A549 treated with dexamethasone at 1 μM for 4 hours (cell line): ENCODE measurements at places on chromosomes 13 and 19. TPM values are rescaled to one million over a fixed set of nuclear protein-coding genes. Genes with fewer than 3 reads are reported as not detected.

MEIOSIN gene
- 0.02 to 0.09 TPM (median 0.05 TPM) in 5 replicates for total RNA-seq

ZNF177 gene
- total RNA-seq = 0.49 to 0.66 TPM (median 0.61 TPM) in 5 replicates

ZNF506 gene
- 0.12 to 0.27 TPM (median 0.21 TPM) in 5 replicates for total RNA-seq

SLAIN1 gene
- 0.39 to 0.71 TPM (median 0.57 TPM) in 5 replicates for total RNA-seq

PRSS57 gene
- total RNA-seq = 0.14 TPM in 1 of 5 replicates, not detected in the others

LGI4 gene
- 0.15 to 0.45 TPM (median 0.22 TPM) in 5 replicates for total RNA-seq

DLL3 gene
- 7.2 to 9.6 TPM (median 9.0 TPM) in 5 replicates for total RNA-seq

ELSPBP1 gene
- total RNA-seq = not detected in 5 replicates

ACTMAP gene
- total RNA-seq = 15.5 to 21.3 TPM (median 19.0 TPM) in 5 replicates

KLK4 gene
- total RNA-seq = 0.11 to 0.13 TPM in 2 of 5 replicates, not detected in the others

SLC17A7 gene
- 0.23 to 0.76 TPM (median 0.57 TPM) in 5 replicates for total RNA-seq

DZIP1 gene
- 10.8 to 14.9 TPM (median 13.0 TPM) in 5 replicates for total RNA-seq

SIGLEC12 gene
- total RNA-seq = not detected in 5 replicates

C13orf46 gene
- total RNA-seq = 0.10 to 0.26 TPM (median 0.19 TPM) in 5 replicates

CCDC70 gene
- total RNA-seq = not detected in 5 replicates

PRR36 gene
- 0.30 to 0.51 TPM (median 0.45 TPM) in 5 replicates for total RNA-seq
